ENCODE measurements at places on chromosomes 1 and 21. TPM values are rescaled to one million over a fixed set of nuclear protein-coding genes. Genes with fewer than 3 reads are reported as not detected.

DNA sequence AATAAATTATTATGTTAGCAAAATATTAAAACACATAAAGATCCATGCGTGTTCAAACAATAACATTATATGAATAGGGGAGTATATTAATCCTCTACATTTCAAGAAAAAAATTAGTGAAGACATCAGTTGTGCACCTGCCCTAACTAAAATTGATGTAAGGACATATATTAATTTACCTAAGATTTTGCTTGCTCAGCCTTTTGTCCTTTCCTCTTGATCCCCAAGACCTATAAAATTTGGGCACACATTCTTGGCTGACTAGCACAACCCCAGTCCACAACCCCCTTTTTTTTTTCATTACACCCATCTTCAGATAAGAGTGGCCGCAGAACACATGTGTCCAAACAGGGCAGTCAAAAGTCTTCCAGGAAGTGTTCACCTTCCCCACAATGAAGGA, 6.6 kb downstream of the KRTAP21-2 start:
- no peak for DNase-seq

DNA sequence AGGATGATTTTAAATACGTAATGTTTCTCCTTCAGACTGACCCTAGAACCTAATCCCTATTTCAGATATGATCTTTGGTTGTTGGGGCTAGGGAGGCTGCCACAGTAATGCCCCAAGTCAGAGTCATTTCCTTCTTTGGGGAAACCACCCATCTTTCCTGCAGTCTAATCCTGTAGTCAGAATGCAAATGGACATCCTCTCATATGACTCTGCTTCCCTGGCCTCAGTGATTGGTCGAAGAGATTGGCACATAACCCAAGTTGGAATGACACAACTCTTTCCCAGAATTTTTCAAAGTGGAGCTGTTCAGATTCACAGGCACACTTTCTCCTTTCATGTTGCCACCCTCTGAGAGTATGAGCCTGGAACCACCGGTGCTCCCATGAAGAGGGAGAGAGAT, 58.8 kb upstream of the ZNF644 start:
- DNase-seq, result no peak

DNA sequence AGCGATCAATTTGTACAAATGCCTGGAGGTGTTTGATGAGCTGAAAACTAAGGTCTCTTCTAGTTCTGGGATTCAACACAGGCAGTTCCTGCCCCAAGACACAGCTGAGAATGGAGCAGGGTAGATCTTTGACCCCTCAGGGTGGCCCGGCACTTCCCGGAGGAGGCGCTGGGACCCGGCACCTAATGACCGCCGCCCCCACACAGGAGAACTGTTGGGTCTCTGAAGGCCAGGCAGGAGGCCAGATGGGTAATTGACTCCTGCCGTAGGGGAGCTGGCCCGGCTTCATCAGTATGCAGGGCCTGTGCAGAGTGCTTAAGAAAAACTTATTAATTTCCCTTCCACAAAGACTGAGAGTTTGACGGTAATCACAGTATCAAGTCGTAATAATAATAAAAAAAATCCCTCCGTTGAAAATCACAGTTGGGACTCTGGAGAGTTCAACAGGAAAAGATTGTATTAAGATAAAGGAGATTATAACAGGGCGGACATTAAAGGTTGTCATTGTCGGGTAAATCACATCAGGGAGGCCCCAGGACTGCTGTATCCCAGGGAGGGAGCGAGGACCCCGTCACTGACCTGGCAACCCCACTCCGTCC, 51.7 kb downstream of the UBIAD1 start:
- DNase-seq, result no peak

DNA sequence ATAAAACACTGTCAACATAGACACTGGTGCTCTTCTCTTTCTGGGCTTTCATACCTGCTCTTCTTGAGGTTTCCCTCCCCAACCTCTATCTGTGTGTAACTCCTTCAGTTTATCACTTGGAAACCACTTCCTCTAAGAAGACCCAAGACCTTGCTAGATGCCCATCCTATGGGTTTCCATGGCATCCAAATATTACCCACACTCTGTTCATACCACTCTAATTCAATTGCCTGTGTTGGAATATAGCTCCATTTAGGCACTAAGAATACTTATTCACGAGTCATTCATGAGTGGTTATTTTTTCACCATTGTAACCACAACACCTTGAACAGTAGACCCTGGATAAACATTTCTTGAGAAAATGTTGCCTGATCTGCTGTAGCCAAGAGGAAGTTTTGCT, 231.1 kb upstream of the SGIP1 start:
- DNase-seq, result no peak

DNA sequence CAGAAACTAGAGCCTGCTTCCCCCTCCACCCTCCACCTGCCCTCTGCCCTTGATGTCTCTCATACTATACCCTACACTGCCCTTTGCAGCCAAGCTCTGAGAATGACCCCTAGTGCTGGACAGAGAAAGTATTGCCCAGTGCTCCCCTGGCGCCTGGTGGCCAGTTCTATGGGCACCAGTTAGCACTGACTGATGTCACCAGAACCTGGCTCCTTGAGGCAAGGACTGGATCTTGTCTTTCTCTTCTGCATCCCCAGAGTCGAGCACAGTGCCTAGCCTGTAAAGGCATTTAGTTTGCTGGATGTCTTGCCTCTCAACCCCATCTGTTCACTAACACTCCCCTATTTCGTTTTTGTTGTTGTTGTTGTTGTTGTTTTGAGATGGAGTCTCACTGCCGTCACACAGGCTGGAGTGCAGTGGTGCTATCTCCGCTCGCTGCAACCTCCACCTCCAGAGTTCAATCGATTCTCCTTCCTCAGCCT, 5.9 kb downstream of the PHLDA3 start:
- no peak for DNase-seq

HIPK1 gene
- 55.7 TPM for total RNA-seq

PWP2 gene
- 39.8 TPM for total RNA-seq

UBE2U gene
- not detected for total RNA-seq

CCDC181 gene
- total RNA-seq, result not detected

TDRD5 gene
- total RNA-seq, result not detected

COL9A2 gene
- 13.1 TPM for total RNA-seq
